ENCODE measurements at places on chromosomes 3 and 15. TPM values are rescaled to one million over a fixed set of nuclear protein-coding genes. Genes with fewer than 3 reads are reported as not detected.

NOX5 gene
- 0.14 TPM for total RNA-seq

VEPH1 gene
- not detected for total RNA-seq

POLR2H gene
- total RNA-seq, result 117 TPM

IL17RD gene
- total RNA-seq, result 10.1 TPM

GOLGA8T gene
- not detected for total RNA-seq

CPLX3 gene
- not detected for total RNA-seq

GORASP1 gene
- 9.3 TPM for total RNA-seq

SPSB4 gene
- not detected for total RNA-seq

SOX2 gene
- total RNA-seq, result 16.5 TPM

SLC28A1 gene
- total RNA-seq, result not detected

CLDN1 gene
- not detected for total RNA-seq

BSN gene
- 4.5 TPM for total RNA-seq

RAB11A gene
- total RNA-seq, result 137 TPM

DAZL gene
- not detected for total RNA-seq

CYP1A2 gene
- not detected for total RNA-seq

WDR72 gene
- not detected for total RNA-seq

ROPN1 gene
- total RNA-seq, result not detected

C2CD4A gene
- total RNA-seq, result not detected

ACKR4 gene
- total RNA-seq, result 1.0 TPM

CNTN6 gene
- total RNA-seq, result not detected

TRPM1 gene
- total RNA-seq, result not detected

VPS13C gene
- 121 TPM for total RNA-seq

EPHB1 gene
- total RNA-seq, result 2.3 TPM

IGDCC3 gene
- total RNA-seq, result not detected

CATSPER2 gene
- total RNA-seq, result 6.2 TPM

PTPRG gene
- 37.4 TPM for total RNA-seq

HCLS1 gene
- total RNA-seq, result 43.2 TPM

CD86 gene
- total RNA-seq, result 0.87 TPM

RAD51 gene
- total RNA-seq, result not detected

PLSCR2 gene
- total RNA-seq, result not detected

CHRD gene
- 9.9 TPM for total RNA-seq

APOD gene
- total RNA-seq, result 228 TPM

MORF4L1 gene
- 433 TPM for total RNA-seq

CA12 gene
- 1.8 TPM for total RNA-seq

RTP2 gene
- not detected for total RNA-seq

ADAMTSL3 gene
- total RNA-seq, result 35.6 TPM
